ENCODE measurements at places on chromosomes 16 and 17. TPM values are rescaled to one million over a fixed set of nuclear protein-coding genes. Genes with fewer than 3 reads are reported as not detected.
A peak's percentile ranks its signal among the peaks of the same experiment; 100 is the strongest.

The CIITA gene
- polyA plus RNA-seq: 0.11 TPM

The APPBP2 gene
- polyA plus RNA-seq: 3.7 TPM

The TBC1D3E gene
- polyA plus RNA-seq: not detected

The FZD2 gene
- 4.5 TPM for polyA plus RNA-seq

The CD300E gene
- polyA plus RNA-seq: not detected

The SLX4 gene
- 4.3 TPM for polyA plus RNA-seq

The ABCC11 gene
- polyA plus RNA-seq: not detected

The EVPLL gene
- polyA plus RNA-seq: not detected

The MRC2 gene
- polyA plus RNA-seq: 8.1 TPM

The KRT31 gene
- not detected for polyA plus RNA-seq

The KRT40 gene
- polyA plus RNA-seq: not detected

The EPX gene
- polyA plus RNA-seq: 0.17 TPM

DNA sequence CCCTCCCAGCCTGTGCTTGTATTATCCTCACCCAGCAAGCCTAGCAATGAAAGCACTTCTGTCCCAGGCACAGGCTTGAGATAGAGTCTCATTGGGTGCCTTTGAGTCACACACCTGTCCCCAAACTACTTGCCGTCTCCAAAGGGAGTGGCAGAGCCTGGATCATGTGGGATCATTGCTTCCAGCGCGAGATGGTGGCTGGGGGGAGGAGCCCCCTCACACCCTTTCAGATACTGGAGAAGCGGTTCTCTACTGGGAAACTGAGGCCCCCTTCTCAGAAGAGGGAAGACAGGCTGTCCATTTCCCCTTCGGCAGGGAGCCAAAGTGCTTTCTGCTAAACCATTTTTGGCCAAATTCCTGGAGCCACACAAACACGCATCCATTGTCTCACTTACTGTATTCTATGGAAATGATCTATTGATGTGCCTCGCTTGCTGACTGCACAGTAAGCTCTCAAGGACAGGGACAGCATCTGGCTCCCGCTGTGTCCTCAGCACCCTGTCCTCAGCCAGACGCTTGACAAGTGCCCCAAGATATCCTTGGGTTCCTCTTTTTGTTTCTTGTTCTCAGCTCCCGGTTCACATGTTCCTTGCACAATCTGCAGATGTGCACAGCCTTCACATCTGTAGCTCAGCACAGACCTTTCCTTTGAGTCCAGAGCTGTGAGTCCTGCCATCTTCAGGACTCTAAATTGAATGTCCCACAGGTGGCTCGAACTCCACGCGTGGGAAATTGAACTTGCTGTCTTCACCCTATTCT, 26.0 kb upstream of the DLX3 start:
- no peak for DNase-seq

DNA sequence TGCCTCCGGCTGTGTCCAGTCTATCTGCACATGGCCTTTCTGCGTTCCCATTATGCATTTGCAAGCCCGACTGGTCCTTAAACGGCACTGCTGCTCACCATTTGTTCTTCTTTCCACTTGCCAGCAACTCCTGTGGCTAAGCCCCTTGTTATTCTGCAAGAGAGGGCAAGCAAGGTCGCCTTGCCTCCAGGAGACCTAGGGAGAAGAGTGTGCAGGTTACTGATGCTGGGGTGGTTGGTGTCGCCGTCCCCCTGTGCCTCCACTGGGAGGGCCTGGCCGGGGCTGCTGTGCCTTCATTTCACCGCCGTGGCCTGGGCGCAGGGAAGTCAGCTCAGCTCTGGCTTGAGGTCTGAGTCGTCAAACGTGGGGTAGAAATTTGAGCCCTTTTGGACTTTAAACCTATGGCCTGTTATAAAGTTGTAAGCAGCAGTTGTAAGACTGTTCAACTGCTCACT, 12.7 kb downstream of the SLC6A4 start:
- DNase-seq: no peak

GRCh38 chr17:73697872-73698271, 53.6 kb upstream of the SDK2 start:
- DNase-seq: no peak

GRCh38 chr16:83779886-83780285, 27.9 kb upstream of the HSBP1 start:
- no peak for DNase-seq

DNA sequence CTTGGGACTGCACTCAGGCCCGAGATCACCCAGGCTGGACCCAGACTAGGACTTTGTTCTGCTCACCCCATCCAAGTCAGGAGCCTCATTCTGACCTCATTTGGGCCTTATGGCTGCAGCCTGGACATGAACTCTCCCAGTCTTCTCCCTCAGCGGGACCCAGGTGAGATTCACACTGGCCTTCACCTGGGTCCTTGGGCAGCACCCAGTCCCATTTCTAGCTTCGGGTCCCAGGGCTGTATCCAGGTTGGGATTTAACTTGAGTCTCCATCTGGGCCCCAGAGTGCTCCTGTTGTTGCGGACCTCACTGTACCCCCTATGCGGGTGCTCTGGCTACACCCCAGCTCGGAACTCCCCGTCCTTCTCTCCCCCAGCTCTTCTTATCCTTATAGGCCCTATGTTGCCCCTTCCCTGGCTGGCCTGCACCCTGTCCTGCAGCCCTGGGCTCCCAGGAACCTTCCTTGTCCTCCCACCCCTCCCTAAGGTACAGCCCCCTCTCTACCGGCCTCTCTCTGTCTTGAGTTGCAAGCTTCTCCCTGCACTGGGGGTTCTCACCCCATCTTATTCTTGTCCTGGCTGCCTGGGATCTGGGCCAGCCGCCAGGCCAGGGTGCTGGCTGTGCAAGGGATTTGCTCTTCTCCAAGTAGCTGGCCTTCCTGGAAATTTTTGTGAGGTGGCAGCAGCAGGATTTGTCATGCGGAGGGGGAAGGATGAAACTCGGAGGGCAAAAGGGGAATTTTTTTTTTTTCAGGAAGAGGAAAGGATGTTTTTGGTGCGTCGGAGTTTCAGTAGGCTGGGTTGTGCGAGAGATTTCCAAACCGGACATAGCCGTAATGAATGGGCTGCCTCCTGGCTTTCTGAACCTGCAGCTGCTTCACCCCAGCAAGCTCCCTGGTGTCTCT, 904 bp downstream of the MAP2K3 start:
- peak; percentile 20 for DNase-seq

DNA sequence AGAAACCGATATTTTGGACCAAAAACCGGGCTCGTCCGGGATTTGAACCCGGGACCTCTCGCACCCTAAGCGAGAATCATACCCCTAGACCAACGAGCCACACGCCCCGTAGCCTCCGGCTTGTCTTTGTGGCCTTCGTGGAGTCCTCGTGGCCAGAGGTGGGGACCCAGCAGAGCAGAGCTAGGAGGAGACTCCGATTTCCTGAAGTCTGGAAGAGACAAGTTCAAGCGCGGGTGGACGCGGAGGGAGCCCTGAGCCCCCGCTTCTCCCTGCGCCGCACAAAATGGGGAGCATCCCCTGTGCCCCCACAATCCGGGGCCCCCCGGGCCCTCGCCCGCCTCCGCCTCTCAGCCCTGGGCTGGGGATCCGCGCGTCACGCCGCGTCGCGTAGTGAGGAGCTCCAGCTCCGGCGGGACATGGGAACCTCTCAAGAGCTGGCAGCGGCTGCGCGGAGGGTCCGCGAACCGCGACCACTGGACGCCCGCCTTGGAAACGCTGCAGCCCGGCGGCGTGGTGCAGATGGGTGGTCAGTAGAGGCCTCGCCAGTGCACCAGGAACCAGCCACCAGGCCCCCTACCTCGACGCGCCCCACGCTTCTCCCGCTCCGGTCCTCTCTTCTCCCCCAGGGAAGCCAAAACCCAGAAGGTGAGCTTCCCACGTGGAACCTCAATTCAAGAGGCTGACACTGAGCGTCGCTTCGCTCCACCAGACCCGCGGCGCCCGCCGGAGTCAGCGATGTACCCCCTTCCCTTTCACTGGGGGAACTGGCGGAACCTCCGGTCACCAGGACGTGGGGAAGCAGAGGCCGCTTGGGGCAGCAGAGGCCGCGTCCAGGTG, 5.2 kb upstream of the OR1F1 start:
- peak; percentile 62 for DNase-seq

DNA sequence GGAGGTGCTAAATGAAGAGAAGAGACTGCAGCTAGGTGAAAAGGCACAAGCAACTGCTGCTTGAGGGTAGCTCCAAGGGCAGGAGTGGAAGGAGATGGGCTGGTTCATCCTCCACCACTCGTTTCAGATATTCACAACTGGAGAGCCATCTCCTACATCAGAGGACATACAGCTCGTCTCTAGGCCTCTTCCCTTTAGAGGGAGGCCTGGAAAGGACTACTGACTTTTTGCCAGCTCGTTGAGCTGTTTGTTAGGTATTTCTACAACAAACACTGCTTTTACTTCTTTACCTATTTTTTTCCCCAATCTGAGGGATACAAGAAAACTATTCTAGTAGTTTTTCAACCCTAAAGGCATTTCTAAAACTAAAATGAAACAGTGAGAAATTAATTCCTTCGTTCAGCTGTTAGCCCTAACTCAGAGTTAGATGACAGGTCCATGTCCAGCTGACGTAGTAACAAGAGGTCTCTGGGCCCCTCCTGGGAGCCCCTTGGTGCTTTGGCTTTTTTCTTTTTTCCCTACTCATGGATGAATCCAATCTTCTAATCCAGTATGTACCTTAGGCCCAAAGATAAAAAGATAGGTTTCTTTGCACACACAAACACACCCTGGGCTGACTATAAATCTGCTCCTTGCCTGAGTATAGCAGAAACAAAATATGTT, 47.8 kb upstream of the TBX2 start:
- no peak for DNase-seq

- no peak for DNase-seq
Measured at GRCh38 chr16:17287166-17287800, 183.5 kb downstream of the XYLT1 start.

DNA sequence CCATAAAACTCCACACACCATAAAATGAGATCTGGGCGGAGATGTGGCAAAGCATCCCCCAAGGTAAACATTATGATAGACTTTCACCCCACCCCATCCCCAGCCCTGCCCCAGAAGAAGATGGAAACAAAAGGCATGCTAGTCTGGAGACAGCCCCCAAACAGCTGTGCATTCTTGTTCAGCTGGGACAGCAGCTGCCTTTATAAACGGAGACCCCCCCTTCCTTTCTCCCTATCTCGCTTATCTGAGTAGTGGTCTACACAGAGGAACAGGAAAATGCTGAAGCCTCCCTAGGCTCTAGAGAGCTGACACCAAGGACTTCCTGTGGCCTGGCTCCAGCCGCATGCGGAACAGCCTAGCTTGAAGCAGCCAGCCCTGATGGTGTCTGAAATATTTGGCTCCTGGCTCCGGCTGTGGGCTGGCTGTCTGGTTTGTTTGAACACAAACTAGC, 190.3 kb upstream of the ANKFN1 start:
- DNase-seq: no peak

- DNase-seq: no peak
Measured at GRCh38 chr16:81582655-81583441, 138.2 kb downstream of the CMIP start.

- peak; percentile 90 for DNase-seq
Measured at GRCh38 chr16:25257956-25258860, 563 bp upstream of the ZKSCAN2 start.

DNA sequence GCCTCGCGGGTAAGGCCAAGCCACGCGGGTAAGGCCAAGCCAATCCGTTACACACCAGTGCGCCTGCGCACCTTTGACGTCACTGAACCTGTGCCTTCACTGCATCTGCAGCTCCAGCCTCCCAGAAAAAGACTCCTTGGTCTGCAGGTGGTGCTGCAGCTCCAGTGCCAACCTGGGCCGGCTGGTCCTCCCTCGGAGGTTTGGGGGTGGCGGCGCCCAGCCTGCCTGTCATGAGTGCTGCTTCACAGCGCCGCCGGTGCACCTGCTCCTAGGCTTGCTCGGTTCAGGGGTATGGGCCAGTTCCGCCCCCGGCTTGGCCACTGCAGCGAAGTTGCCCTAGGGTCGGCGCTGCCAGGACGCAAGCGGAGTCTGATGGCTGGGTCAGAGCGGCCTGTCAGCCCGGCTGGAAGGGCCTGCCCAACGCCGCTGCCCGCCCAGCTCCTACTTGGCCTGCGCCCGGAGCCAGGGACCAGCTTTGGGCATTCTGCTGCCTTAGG, 146.6 kb downstream of the USP22 start:
- DNase-seq: no peak

DNA sequence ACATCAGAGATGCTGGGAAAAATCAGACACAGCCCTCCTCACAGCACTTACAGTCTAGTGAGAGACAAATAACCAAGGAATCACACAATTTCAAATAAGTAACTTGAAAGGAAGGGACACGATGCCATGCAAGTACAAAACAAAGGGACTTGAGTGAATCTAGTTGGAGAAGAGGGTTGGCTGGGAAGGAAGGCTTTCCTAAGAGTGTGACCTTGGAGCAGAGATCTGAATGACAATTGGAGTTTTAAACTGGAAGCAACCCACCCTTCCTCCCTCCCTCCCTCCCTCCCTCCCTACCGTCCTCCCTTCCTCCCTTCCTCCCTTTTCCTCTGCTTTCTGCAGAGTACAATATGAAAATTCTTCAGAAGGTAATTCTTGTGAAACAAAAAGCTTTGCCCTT, 31.1 kb downstream of the ADAMTS18 start:
- no peak for DNase-seq

DNA sequence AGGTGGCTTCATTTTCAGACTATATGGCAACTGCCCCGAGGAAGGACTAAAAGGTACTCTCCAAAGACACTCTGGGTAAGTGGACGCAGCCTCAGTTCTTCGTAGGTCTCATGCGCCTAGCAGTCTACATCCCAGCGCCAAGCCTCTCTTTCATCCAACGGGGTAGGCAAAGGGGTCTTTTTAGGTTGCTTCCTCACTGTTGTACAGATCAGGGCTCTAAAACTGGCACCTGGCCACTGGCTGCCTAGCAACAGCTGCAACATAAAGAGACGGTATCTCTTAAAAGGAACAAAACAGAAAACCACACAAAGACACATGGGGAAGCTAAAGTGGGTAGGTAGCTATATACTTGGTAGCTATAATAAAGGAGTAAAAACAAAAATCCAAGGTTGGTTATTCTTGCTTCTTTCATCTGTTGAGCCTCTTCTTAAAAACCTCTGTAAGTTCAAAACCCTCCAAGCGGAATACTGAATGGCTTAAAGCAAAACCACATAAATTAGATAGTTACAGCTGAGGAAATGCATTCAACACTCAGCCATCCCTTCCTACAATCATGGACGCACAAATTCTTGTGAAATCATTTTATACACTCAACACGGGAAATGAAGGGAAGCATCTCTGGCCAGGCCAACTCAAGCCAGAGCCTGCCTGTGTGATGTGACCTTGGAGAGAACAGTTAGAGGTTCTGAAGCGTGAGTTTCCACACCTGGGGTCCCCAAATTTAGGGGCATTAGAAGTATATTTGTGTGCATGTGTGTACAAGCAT, 22.7 kb downstream of the CYTH1 start:
- no peak for DNase-seq

GRCh38 chr17:80294210-80294609, 33.6 kb downstream of the RNF213 start:
- DNase-seq: no peak

- no peak for DNase-seq
Measured at GRCh38 chr16:20122011-20122410, 48.3 kb upstream of the GPR139 start.

GRCh38 chr17:8885967-8886684, 18.7 kb upstream of the PIK3R6 start:
- peak; percentile 13 for DNase-seq

DNA sequence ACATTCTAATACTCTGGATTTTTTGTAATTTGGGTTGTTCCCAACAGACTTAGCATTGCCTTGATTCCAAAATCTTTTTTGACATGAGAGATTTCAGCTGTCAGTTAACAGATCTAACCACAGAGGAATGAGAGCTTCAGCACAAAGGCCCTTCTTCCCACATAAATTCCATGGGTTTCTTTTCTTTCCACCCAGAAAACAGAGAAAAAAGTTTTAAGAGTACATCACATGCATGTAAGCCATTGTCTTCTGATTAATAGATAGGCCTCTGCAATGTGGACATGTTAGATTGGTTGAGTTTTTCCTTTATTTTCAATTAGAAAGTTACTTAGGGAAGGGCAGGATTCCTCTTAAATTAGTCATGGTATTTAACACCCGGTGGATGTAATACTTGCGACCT, 939 bp downstream of the MYH8 start:
- DNase-seq: no peak

Measured in K562 (cell line).